Hematopoietic multipotent progenitor cell treated with erythropoietin and hydrocortisone succinate and interleukin-3 and kit ligand, for 17 days (in vitro differentiated cells): ENCODE measurements at places on chromosomes 11 and 22.

- no peak for DNase-seq
Measured at GRCh38 chr11:104015649-104016415, 20.6 kb upstream of the DDI1 start.

GRCh38 chr22:50129121-50129736, 39.4 kb downstream of the MOV10L1 start:
- DNase-seq: no peak

DNA sequence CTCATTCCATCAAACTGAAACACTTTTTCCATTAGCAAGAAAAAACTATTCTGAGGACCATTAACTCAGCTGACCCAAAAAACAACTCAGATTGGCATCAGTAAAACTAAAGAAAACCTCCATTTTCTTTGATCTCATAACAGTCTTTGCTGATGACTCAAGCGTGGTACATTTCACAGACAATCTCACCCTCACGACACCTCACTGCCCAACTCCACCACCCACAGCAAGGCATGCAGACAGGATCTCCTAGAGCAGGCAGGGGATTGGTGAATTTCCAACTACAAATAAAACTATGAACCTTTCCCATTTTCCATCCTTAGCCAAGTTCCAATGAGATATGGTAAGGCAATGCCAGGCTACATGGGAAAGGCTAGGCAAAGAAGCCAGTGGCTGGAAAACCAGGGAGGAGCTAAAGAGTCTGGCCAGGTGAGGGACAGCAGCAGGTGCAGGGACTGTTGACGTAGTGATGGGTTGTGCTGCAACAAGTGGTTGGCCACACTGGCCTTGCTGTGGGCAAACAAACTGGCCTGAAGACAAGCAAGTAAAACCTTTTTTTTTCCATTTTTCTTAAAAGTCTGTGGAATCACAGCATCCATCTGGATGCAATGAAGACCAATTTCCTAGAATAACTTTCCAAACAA, 97.2 kb downstream of the SERGEF start:
- no peak for DNase-seq

- no peak for DNase-seq
Measured at GRCh38 chr22:26529345-26529744, 17.1 kb upstream of the TFIP11 start.

DNA sequence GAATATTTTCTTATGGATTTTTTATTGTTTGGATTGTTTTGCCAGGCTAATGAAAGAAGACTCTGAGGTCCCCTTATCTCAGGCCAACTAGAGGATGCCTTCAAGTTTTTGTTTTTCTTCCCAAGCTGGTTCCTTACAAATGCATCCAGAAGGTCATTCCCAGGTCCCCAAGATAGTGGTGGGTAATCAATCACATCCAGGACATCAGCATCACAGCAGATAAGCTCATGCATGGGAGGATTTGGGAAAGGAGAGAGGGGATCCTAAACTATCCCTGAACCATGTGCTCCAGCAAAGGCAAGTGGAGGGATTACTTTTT, 20.7 kb downstream of the FZD4 start:
- DNase-seq: no peak

DNA sequence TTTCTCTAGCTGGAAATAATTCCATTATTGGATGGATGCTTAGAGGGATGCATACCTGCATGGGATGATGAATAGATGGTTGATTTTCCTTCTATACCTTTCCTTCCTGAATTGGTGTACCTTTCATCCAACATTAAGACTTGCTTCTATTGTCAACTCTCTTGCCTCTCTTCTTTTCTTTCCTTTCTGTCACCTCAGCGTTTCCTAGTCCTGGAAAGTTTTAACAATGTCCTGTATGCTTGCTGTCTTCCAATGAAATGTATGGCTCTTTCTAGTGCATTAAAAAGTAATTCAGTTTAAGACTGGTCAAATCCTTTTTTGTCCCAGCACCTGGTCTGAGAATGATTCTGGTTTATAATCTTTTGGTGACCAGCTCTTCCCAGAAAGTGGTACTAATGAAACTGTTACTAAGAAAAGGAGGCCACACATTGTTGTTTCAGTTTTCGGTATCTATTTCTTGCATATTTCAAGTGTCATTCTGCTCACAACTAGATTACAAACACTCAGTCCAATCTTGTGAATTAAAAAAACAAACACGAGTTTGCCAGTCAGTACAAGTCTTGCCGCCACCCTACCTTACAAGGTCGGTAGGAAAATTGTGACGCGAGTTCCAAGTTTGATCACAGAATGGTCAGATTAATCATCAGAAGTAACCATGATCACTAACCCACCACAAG, 8.0 kb downstream of the POU2AF1 start:
- no peak for DNase-seq

DNA sequence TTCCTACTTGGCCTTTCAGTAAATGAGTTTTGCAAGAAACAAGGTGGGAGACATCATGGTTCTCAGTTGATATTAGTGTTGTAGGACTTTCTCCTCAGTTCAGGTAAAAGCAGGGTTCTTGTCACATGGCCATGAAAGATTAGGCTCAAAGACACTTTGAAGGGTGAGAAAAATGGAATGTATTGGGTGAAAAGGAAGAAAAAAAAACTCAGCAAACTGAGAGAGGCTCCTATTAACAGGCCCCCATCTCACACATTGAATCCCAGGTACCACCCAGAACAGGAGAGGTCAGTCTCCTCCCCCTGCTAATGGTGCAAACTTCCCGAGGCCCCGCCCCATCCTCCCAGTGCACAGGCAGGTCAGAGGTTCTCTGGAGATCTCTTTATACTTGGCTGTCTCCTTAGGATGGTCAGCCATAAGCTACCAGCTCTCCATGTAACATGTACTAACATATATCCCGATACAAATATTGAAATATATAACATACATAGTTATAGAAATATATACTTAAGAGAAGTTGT, 62.2 kb downstream of the MICAL2 start:
- DNase-seq: no peak

- no peak for DNase-seq
Measured at GRCh38 chr11:33640730-33641371, 59.8 kb downstream of the C11orf91 start.

DNA sequence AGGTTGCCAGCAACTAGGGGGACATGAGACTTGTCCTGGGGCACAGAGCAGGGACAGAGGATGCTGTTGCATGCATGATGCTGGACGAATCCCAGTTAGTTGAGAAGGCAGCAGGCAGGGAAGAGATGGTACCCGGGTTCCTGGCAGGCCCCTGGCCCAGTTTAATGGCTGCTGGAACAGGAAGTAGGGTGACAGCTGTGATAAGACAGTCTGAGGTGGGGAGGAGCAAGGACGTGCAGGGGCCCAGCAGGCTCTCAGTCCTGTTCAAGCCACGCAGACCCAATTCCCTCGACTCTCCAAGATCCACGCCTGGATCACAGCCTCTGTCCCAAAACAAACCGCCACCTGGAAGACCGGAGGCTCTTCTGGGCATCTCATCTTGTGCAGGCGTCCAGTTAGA, 32.0 kb downstream of the LRRC10B start:
- no peak for DNase-seq

- DNase-seq: peak; percentile 30
Measured at GRCh38 chr11:1336836-1337646, 27.6 kb upstream of the TOLLIP start.

GRCh38 chr11:44778195-44779100, 51.7 kb downstream of the TSPAN18 start:
- no peak for DNase-seq

DNA sequence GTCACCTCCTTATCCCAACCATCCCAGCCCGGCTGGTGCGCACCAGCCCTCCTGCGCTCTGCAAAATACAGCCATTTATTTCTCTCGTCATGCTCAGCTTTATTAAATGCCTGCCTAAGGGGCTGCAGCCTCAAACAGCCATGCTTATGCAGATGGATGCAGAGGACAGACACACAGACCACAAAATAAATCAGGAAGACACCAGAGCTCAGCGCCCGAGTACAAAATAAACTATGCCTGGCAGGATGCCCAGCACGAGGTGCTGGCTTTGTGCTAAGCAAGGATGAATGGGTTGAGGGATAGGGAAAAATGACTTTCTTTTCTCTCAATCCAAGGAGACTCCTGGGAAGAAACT, 70.5 kb downstream of the RPUSD4 start:
- DNase-seq: no peak

GRCh38 chr11:76347466-76347865, 33.5 kb downstream of the THAP12 start:
- no peak for DNase-seq

DNA sequence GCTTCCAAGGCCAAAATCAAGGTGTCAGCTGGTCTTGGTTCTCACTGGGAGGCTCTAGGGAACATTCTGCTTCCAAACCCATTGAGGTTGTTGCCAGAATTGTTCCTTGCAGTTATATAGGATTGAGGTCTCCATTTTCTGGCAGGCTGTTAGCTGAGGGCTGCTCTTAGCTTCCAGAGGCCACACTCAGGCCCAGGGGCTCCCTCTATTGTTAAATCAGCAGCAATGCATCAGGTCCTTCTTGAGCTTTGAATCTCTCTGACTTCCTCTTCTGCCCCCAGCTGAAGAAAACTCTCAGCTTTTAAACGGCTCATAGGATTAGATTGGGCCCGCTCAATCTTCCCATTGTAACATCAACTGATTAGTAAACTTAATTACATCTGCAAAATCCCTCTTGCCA, 39.3 kb upstream of the BSX start:
- DNase-seq: no peak

DNA sequence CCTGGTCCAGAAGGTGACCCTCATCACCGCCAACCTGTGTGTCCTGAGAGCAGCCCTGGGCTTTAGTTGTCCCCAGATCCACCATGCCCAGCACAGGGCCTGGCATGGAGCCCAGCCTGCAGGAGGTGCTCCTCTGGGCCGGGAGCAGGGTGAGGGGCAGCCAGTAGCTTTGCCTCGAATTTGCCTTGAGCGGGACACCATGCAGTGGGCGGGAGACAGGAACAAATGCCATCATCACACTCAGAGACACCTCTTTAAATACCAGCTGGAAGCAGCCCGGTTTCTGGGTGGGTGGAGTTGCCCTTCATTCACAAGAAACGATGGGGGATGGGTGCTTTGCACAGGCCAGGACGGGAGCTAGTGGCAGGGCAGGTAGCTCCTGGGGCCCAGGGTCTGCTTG, 19.3 kb downstream of the FLRT1 start:
- DNase-seq: no peak

DNA sequence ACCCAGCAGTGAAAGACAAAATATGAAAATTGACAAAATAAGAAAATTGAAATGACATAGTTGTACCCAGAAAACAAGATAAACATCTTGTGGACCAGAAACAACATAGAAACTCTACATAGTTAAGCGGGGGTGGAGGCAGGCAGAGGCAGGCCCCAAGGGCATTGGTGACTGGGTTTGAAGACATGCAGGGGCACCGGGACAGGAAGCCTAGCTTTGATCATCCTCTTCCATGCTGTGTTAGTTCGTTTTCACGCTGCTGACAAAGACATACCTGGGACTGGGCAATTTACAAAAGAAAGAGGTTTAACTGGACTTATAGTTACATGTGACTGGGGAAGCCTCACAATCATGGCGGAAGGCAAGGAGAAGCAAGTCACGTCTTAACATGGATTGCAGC, 33.5 kb upstream of the CRTAM start:
- DNase-seq: no peak

DNA sequence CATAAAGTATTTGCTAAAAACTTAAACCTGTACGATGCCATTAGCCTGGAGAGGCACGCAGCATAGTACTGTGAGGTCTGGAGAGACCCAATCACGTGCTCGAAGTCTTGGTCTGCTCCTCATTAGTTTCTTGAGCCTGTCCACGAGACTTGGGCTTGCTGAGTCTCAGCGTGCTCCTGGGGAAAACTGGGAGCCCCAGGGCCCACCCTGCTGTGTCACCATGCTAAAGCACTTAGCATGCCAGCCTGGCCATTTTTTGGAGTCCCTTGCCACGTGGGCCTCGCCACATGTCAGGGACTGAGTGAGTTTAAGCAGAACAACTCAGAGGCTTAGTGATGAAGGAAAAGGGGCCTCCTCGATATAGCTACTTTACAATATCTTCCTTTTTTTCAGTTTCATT, 2.6 kb downstream of the CDC45 start:
- no peak for DNase-seq

- no peak for DNase-seq
Measured at GRCh38 chr22:31530823-31531195, 34.5 kb downstream of the SFI1 start.

DNA sequence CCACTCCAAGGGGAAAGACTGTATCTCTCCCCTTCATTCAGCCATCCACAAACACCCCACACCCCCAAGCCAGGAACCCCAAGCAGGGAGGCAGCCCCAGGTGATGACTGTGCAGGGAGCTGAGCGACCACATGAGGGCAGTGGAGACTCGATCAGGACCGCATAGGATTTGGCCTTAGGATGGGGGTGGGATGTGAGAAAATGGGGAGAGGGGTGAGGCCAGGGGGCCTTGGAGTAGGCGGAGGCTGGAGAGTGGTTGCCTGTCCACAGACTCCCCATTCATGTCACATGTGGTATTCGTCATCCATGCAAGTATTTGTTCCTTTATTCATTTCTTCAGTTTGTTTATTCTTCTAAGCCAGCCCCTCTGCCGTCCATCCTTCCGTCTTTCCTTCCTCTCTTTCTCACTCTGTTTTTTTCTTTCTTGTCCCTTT, 2.7 kb upstream of the RHOD start:
- peak; percentile 57 for DNase-seq

DNA sequence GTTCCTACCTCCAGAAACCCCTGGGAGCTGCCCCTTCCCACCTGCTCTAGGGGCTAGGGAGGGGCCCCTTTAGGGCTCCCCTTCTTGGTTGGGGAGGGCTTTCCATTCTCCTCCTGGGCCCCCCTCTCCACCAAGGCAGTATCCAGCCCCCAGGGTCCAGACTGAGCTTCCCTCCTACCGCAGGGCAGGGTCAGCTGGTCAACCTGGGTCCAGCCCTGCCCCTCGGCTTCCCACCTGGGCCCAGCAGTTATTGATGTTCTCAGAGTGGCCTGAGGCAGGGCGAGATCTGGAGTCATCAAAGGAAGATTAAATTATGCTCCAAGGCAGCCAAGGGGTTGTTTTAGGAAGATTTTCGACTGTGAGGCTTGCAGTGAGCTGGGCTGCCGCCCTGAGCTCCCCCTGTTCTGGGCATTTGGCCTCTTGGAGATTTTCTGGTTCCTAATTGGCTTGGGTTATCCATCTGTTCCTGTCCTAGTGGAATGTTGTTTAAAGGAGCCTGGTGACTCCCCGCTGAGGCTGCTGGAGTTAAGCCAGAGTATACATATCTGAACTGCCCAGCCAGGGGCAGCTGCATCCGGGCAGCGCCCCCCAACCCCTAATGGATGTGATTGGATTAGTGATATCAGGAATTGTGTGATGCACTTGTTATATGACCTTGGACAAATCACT, 1.8 kb upstream of the SLC22A8 start:
- DNase-seq: no peak

GRCh38 chr22:27231266-27231665, 570.3 kb downstream of the MN1 start:
- no peak for DNase-seq

GRCh38 chr11:3616721-3617460, 24.9 kb downstream of the ART5 start:
- no peak for DNase-seq
